ENCODE measurements at places on chromosomes 16 and 17.
A peak's percentile ranks its signal among the peaks of the same experiment; 100 is the strongest.

DNA sequence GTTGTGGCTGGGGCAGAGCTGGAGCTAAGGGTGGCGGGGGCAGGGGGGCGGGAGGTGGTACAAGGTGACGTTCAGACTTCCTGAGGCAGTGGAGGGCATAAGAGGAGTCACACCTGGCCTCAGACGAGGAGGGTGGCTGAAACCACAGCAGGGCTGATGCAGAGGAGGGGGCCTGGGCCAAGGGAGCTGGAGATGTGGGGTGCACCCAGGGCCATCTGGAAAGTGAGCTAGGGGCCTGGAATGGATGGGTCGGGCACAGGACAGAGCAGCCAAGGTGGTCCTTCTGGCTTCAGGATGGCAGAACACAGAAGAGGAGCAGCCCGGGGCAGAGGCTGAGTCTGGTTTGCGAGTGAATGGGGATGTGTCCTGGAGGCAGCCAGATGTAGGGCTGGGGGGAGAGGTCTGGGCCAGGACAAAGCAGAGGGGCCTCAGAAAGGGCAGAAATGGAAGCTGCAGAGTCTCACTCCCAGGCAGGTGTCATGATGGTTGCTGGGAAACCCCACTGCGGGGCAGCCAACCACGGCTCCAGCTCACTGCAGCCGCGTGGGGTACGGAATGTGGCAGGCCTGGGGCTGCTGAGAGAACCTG lies 57.6 kb downstream of the PRMT7 start:
- DNase-seq, result no peak
- H3K27ac ChIP-seq, result no peak overlapping the region
- no peak overlapping the region for H3K4me3 ChIP-seq
- peaks cover 9% of the 10 kb centered on the region for H3K4me1 ChIP-seq
- no peaks in the 10 kb centered on the region for H3K27me3 ChIP-seq

- H3K36me3 ChIP-seq, result no peaks in the 10 kb centered on the region
- no peak overlapping the region for H3K27ac ChIP-seq
- peaks cover 24% of the 10 kb centered on the region for H3K27me3 ChIP-seq
Measured at GRCh38 chr17:83129676-83130075, 50.3 kb downstream of the METRNL start.

GRCh38 chr17:6069539-6070429 lies at the start of gene WSCD1:
Gene WSCD1 (plus strand): TSS chr17:6070379. CDS start chr17:6080659, 10,280 bp downstream.
- H3K27ac ChIP-seq, result no peak within 1 kb of the TSS
- peaks cover 70% of the 10 kb centered on the region for H3K27me3 ChIP-seq
- H3K4me3 ChIP-seq, result peak within 1 kb of the TSS; percentile 37
- H3K36me3 ChIP-seq, result no peaks in the 10 kb centered on the region

GRCh38 chr17:52470553-52470952 lies 312.0 kb upstream of the CA10 start:
- H3K36me3 ChIP-seq, result no peaks in the 10 kb centered on the region
- no peaks in the 10 kb centered on the region for H3K4me1 ChIP-seq
- H3K27ac ChIP-seq, result no peak overlapping the region
- H3K27me3 ChIP-seq, result no peaks in the 10 kb centered on the region
- DNase-seq, result no peak

DNA sequence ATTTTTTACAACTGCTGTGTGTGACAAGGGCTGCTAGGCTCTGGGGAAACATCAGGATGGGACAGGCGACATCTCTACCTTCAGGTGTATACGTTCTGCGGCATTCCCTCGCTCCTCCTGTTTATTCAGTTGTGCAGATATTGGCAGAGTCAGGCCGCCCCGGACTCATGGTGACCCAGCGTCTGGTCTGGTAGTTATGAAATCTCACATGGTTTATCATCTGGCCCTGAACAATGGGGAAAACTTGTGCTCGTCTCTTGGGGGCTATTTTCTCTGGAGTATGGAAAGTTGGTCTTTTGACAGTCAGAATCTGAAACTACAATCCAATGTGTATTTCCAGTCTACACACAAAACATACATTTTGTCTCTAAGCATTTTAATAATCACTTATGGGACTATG lies 3.3 kb downstream of the MARCHF10 start:
- H3K27me3 ChIP-seq, result peaks cover 9% of the 10 kb centered on the region
- no peak overlapping the region for H3K4me3 ChIP-seq
- no peaks in the 10 kb centered on the region for H3K36me3 ChIP-seq
- no peak for DNase-seq

GRCh38 chr16:85384833-85385462 lies 228.2 kb upstream of the GSE1 start:
- no peak overlapping the region for H3K27ac ChIP-seq
- no peak overlapping the region for H3K4me3 ChIP-seq
- no peaks in the 10 kb centered on the region for H3K27me3 ChIP-seq
- DNase-seq, result no peak
- no peaks in the 10 kb centered on the region for H3K4me1 ChIP-seq

DNA sequence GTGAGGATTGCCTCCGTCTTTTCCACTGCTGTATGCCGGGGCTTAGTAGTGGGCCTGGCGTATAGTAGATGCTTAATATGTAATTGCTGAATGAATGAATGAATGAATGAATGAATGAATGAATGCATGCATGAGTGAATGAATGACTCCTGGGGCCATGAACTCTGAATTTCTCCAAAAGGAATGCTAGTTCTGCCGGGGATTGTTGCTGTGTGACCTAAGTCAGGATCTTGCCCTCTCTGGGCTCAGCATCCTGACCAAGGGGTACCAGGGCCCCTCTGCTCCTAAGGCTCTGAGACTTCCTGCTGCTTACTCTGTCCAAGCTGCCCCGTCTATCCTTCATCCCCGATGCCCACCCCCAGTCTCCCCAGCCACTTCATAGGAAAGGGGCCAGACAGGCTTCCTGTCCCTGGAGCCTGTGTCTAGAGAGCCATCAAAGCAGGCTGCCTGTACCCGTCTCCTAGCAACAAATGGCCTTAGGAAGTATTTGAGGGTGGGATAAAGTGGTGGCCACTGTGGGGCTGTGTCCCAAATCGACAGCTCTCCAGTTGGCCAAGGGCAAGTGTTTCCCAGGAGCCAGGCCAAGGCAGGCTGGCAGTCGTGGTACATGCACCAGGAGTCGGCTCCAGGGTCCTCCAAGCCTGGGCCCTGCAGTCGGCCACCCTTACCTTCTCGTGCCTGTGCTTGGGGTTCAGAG lies 11.6 kb upstream of the MPRIP start:
- H3K27ac ChIP-seq, result no peak overlapping the region
- no peak for DNase-seq
- H3K4me1 ChIP-seq, result peaks cover 14% of the 10 kb centered on the region
- H3K27me3 ChIP-seq, result no peaks in the 10 kb centered on the region

- no peak overlapping the region for H3K4me3 ChIP-seq
- H3K36me3 ChIP-seq, result peaks cover 5% of the 10 kb centered on the region
- H3K4me1 ChIP-seq, result peaks cover 6% of the 10 kb centered on the region
- DNase-seq, result no peak
- no peaks in the 10 kb centered on the region for H3K27me3 ChIP-seq
Measured at GRCh38 chr16:4333308-4333638, 17.4 kb downstream of the GLIS2 start.

GRCh38 chr16:24188751-24189318 lies 67.3 kb upstream of the CACNG3 start:
- H3K36me3 ChIP-seq, result peaks cover 41% of the 10 kb centered on the region
- no peak overlapping the region for H3K4me3 ChIP-seq
- H3K27ac ChIP-seq, result no peak overlapping the region
- H3K27me3 ChIP-seq, result no peaks in the 10 kb centered on the region
- no peaks in the 10 kb centered on the region for H3K4me1 ChIP-seq
- DNase-seq, result no peak

- no peak overlapping the region for H3K4me3 ChIP-seq
- no peaks in the 10 kb centered on the region for H3K27me3 ChIP-seq
- DNase-seq, result no peak
- no peaks in the 10 kb centered on the region for H3K36me3 ChIP-seq
Measured at GRCh38 chr16:11801481-11802021, 4.5 kb upstream of the ZC3H7A start.

GRCh38 chr17:62775876-62776275 lies 32.2 kb downstream of the MARCHF10 start:
- no peak overlapping the region for H3K4me3 ChIP-seq
- H3K27ac ChIP-seq, result no peak overlapping the region
- H3K36me3 ChIP-seq, result no peaks in the 10 kb centered on the region
- no peaks in the 10 kb centered on the region for H3K4me1 ChIP-seq
- H3K27me3 ChIP-seq, result no peaks in the 10 kb centered on the region

GRCh38 chr16:66052745-66053144 lies 313.7 kb upstream of the CDH5 start:
- peaks cover 1% of the 10 kb centered on the region for H3K4me1 ChIP-seq
- no peaks in the 10 kb centered on the region for H3K27me3 ChIP-seq
- DNase-seq, result no peak
- no peaks in the 10 kb centered on the region for H3K36me3 ChIP-seq

GRCh38 chr17:36505171-36505570 lies 18.7 kb downstream of the ZNHIT3 start:
- H3K27me3 ChIP-seq, result no peaks in the 10 kb centered on the region
- no peak for DNase-seq
- no peak overlapping the region for H3K4me3 ChIP-seq
- no peaks in the 10 kb centered on the region for H3K36me3 ChIP-seq
- H3K4me1 ChIP-seq, result no peaks in the 10 kb centered on the region

- no peak overlapping the region for H3K27ac ChIP-seq
- H3K27me3 ChIP-seq, result no peaks in the 10 kb centered on the region
- DNase-seq, result no peak
- no peaks in the 10 kb centered on the region for H3K36me3 ChIP-seq
- H3K4me3 ChIP-seq, result no peak overlapping the region
Measured at GRCh38 chr17:1995321-1995892, 29.7 kb downstream of the RTN4RL1 start.

GRCh38 chr17:80938556-80938955 lies 53.1 kb upstream of the CHMP6 start:
- no peak overlapping the region for H3K27ac ChIP-seq
- H3K27me3 ChIP-seq, result no peaks in the 10 kb centered on the region
- H3K4me1 ChIP-seq, result peaks cover 22% of the 10 kb centered on the region

- no peaks in the 10 kb centered on the region for H3K36me3 ChIP-seq
- no peak overlapping the region for H3K27ac ChIP-seq
- H3K4me1 ChIP-seq, result no peaks in the 10 kb centered on the region
- H3K4me3 ChIP-seq, result no peak overlapping the region
- no peak for DNase-seq
Measured at GRCh38 chr16:77617996-77618395, 104.3 kb upstream of the NUDT7 start.

DNA sequence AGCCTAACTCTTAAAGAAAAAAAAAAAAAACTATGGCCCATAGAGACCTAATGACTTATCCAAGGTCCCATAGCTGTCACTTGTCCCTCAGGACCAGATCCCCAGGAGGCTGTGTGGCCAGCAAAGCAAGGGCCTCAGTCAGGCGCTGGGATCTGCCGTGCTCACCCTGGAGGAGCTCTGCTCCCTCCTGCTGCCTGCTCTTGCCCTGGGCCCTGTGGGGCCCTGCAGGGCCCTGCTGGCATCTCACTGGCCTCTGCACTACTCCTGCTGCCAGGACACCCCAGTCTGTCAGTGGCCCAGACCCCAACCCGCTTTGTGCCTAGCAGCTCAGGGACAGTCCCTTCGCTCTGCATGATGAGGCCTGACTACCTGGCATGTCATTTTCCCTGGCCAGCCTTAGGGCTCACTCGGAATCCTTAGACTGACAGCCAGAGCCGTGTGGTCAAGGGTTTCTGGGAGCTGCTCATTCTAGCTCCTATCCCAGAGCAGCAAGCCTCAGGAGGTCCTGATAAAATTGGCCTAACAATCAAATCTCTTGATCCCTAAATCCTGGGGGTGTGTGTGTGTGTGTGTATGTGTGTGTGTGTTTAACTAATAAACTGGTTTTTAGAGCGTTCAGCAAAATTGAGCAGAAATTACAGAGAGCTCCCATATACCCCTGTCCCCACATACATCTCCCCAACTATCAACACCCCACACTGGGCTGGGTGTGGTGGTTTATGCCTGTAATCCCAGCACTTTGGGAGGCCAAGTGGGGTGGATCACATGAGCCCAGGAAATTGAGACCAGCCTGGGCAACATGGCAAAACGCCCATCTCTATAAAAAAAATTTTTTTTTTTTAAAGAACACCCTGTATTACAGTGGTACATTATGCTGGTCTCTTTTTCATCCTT lies 21.7 kb downstream of the KATNIP start:
- no peaks in the 10 kb centered on the region for H3K27me3 ChIP-seq
- no peak overlapping the region for H3K4me3 ChIP-seq
- peak overlapping the region; percentile 37 for H3K27ac ChIP-seq
- H3K36me3 ChIP-seq, result no peaks in the 10 kb centered on the region
- no peak for DNase-seq

GRCh38 chr17:78325076-78325687 lies 34.7 kb downstream of the SOCS3 start:
- H3K27me3 ChIP-seq, result no peaks in the 10 kb centered on the region
- no peak overlapping the region for H3K27ac ChIP-seq
- H3K4me3 ChIP-seq, result no peak overlapping the region
- no peaks in the 10 kb centered on the region for H3K36me3 ChIP-seq
- H3K4me1 ChIP-seq, result peaks cover 9% of the 10 kb centered on the region

- H3K36me3 ChIP-seq, result no peaks in the 10 kb centered on the region
- no peak overlapping the region for H3K27ac ChIP-seq
- no peaks in the 10 kb centered on the region for H3K27me3 ChIP-seq
- no peak overlapping the region for H3K4me3 ChIP-seq
- H3K4me1 ChIP-seq, result no peaks in the 10 kb centered on the region
- DNase-seq, result no peak
Measured at GRCh38 chr16:60727851-60728250, 1308.4 kb downstream of the CDH8 start.

- H3K27me3 ChIP-seq, result no peaks in the 10 kb centered on the region
- H3K27ac ChIP-seq, result no peak overlapping the region
- peak; percentile 92 for DNase-seq
- H3K36me3 ChIP-seq, result no peaks in the 10 kb centered on the region
- no peak overlapping the region for H3K4me3 ChIP-seq
Measured at GRCh38 chr16:1812732-1813163, 13.9 kb downstream of the HAGH start.

- H3K4me3 ChIP-seq, result no peak overlapping the region
- no peaks in the 10 kb centered on the region for H3K27me3 ChIP-seq
- H3K36me3 ChIP-seq, result peaks cover 21% of the 10 kb centered on the region
- H3K4me1 ChIP-seq, result no peaks in the 10 kb centered on the region
Measured at GRCh38 chr16:104928-105327, 26.9 kb downstream of the MPG start.

- H3K27ac ChIP-seq, result no peak overlapping the region
- peaks cover 23% of the 10 kb centered on the region for H3K36me3 ChIP-seq
- H3K4me1 ChIP-seq, result peaks cover 7% of the 10 kb centered on the region
- DNase-seq, result peak; percentile 24
- H3K4me3 ChIP-seq, result no peak overlapping the region
Measured at GRCh38 chr17:30520436-30520835, 43.2 kb downstream of the GOSR1 start.

GRCh38 chr17:74147966-74148365 lies 55.5 kb upstream of the RPL38 start:
- DNase-seq, result no peak
- no peaks in the 10 kb centered on the region for H3K4me1 ChIP-seq
- no peaks in the 10 kb centered on the region for H3K27me3 ChIP-seq
- H3K4me3 ChIP-seq, result no peak overlapping the region
- no peak overlapping the region for H3K27ac ChIP-seq
